ENCODE measurements at places on chromosomes 7 and 10.

- H3K4me3 ChIP-seq: no peak overlapping the region
- no peak overlapping the region for H3K27ac ChIP-seq
- H3K36me3 ChIP-seq: no peaks in the 10 kb centered on the region
- H3K4me1 ChIP-seq: no peaks in the 10 kb centered on the region
- H3K27me3 ChIP-seq: no peaks in the 10 kb centered on the region
Observed at GRCh38 chr7:13834328-13834761, 155.1 kb downstream of the ETV1 start.

DNA sequence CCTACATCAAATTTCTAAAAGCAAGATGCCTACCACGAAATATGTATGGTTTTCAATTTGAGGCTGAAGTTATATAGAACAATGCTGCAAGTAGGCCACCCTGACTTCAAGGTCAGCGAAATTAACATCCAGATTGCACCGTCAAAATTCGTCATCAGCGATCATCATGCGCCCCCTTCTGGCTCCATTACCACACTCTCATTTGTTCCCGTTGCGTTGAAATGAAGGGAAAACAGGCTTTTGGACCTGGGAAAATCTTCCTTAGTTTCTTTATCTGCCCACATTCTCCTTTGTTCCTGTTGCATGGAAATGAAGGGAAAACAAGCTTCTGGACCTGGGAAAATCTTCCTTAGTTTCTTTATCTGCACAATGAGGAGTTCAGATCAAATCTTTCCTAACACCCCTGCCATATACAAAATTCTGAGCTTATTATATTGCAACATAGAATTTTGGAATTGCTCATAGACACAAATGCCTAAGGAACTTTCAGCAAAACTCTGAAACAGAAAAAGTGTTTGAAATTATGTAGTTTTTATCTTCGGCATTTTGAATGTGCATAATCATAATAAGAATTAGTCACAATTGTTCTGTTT is 98.2 kb upstream of the PRKCQ start:
- H3K4me1 ChIP-seq: peaks cover 3% of the 10 kb centered on the region
- peak; percentile 69 for DNase-seq
- H3K4me3 ChIP-seq: no peak overlapping the region
- H3K36me3 ChIP-seq: no peaks in the 10 kb centered on the region
- H3K27ac ChIP-seq: no peak overlapping the region
- H3K27me3 ChIP-seq: no peaks in the 10 kb centered on the region

DNA sequence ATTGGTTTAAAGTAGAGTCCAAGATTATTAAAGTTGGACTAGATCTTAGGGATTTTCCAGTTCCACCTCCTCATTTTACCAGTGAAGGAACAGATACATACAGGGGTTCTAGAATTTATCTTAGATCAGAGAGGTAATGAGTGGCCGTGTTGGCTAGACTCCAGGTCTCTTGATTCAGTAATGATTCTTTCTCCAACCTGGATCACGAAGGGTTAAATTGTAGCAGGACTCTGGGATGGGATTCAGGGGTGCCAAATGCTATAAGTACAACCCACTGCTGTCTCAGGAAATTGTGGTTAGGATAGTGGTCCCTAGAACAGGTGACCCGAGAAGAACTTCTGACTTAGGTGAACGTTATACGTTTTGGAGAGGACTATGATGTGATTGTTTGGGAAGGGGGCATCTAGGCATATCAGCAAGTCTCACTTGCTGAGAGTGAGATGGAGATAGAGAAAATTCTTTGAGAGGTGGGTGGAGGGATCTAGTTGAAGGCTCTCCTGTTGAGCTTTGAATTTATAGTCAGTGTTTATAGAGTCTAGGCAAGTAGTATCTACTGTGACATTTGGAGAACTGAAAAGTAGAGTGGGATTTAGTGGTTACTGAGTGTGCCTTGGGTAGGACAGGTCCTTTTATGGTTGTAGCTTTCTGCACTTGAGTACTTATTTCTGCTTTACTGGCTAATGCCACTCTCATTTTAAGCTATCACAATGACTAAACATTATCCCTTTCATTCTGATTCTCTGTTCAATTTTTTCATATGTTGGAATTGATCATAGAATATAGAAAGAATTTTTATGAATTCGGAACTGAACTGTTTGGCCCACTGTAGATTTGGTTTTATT is 58.3 kb downstream of the ST7 start:
- H3K27ac ChIP-seq: no peak overlapping the region
- no peaks in the 10 kb centered on the region for H3K36me3 ChIP-seq
- H3K4me3 ChIP-seq: no peak overlapping the region
- peaks cover 13% of the 10 kb centered on the region for H3K4me1 ChIP-seq

GRCh38 chr10:79310200-79310865 is 36.9 kb upstream of the PPIF start:
- peaks cover 71% of the 10 kb centered on the region for H3K36me3 ChIP-seq
- H3K4me1 ChIP-seq: no peaks in the 10 kb centered on the region
- H3K27ac ChIP-seq: no peak overlapping the region

GRCh38 chr10:115936926-115937767 is 335.9 kb downstream of the GFRA1 start:
- no peaks in the 10 kb centered on the region for H3K27me3 ChIP-seq
- H3K4me3 ChIP-seq: no peak overlapping the region
- no peak for DNase-seq
- no peaks in the 10 kb centered on the region for H3K36me3 ChIP-seq

DNA sequence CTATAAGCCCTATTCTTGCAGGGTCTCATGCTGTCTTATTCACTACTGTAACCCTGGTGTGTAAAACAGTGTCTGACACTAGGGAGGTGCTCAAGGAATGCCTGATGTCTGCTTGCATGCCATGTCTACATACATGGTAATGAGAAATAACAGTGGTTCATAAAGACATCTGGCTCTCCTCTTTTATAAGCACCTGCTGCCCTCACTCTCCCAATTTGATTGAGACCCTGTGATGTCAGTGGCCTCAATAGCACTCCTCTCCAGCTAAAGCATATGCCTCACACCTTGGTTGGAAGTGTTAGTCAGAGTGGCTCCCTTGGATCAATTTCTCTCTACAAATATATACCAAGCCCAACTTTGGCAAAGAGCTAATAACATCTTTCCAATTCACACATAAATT is 30.6 kb downstream of the ANK3 start:
- no peak overlapping the region for H3K4me3 ChIP-seq
- H3K27me3 ChIP-seq: no peaks in the 10 kb centered on the region
- no peak overlapping the region for H3K27ac ChIP-seq
- no peaks in the 10 kb centered on the region for H3K36me3 ChIP-seq
- H3K4me1 ChIP-seq: no peaks in the 10 kb centered on the region

DNA sequence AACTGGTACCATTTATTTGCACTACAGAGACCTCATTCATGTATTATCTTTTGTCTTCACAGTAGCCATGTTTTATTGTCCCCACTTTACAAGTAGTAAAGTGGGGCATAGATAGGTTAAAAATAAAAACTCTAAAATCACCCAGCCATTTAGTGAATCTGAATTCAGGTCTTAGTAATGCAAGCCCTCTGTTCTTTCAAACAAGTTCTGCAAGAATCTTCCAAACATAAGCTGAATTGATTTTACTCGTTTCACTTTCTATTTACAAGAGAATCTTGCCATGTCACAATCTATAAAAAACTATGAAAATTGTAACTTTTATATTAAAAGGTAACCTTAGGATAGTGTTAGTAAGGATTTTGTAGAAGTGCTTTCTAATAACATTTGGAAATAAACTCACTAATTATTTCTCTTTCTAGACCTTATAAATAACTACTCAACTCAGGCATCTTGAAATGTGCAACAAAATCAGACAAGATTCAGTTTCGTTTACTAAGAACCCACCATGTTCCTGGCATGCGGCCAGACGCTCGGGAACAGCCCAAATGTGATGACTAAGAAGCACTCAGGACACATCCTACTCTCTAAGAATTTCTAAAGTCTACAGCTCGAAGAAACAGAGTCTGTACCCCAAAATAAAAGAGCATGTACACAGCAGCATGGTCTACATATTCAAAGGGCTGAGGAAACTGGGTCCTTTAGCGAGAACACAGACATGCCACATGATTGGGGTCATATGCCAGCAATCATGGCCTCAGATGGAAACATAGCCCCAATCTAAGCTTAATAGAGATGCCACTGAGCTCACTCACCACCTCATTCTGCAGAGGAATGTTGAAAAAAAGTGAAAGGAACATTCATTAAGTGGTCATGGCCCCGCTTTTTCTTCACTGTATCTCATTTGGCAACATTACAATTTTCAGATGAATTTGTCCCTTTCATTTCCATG is 167.6 kb downstream of the AMPH start:
- peak overlapping the region; percentile 32 for H3K4me3 ChIP-seq
- peaks cover 9% of the 10 kb centered on the region for H3K4me1 ChIP-seq
- H3K27ac ChIP-seq: no peak overlapping the region
- peak; percentile 80 for DNase-seq

GRCh38 chr7:114944745-114945625 is 23.1 kb downstream of the MDFIC start:
- DNase-seq: no peak
- no peak overlapping the region for H3K27ac ChIP-seq
- H3K36me3 ChIP-seq: peaks cover 55% of the 10 kb centered on the region

- H3K36me3 ChIP-seq: no peaks in the 10 kb centered on the region
- H3K4me1 ChIP-seq: no peaks in the 10 kb centered on the region
- no peak overlapping the region for H3K27ac ChIP-seq
- H3K4me3 ChIP-seq: no peak overlapping the region
- no peak for DNase-seq
- no peaks in the 10 kb centered on the region for H3K27me3 ChIP-seq
Observed at GRCh38 chr7:121546632-121547543, 150.8 kb upstream of the FAM3C start.

- no peaks in the 10 kb centered on the region for H3K4me1 ChIP-seq
- no peak overlapping the region for H3K4me3 ChIP-seq
- H3K27me3 ChIP-seq: no peaks in the 10 kb centered on the region
- no peak overlapping the region for H3K27ac ChIP-seq
- H3K36me3 ChIP-seq: no peaks in the 10 kb centered on the region
Observed at GRCh38 chr7:69115788-69116187, 482.5 kb upstream of the AUTS2 start.

- H3K4me3 ChIP-seq: no peak overlapping the region
- no peaks in the 10 kb centered on the region for H3K27me3 ChIP-seq
- H3K36me3 ChIP-seq: no peaks in the 10 kb centered on the region
- H3K27ac ChIP-seq: peak overlapping the region; percentile 64
- no peak for DNase-seq
Observed at GRCh38 chr10:61752111-61753011, 89.6 kb downstream of the CABCOCO1 start.

DNA sequence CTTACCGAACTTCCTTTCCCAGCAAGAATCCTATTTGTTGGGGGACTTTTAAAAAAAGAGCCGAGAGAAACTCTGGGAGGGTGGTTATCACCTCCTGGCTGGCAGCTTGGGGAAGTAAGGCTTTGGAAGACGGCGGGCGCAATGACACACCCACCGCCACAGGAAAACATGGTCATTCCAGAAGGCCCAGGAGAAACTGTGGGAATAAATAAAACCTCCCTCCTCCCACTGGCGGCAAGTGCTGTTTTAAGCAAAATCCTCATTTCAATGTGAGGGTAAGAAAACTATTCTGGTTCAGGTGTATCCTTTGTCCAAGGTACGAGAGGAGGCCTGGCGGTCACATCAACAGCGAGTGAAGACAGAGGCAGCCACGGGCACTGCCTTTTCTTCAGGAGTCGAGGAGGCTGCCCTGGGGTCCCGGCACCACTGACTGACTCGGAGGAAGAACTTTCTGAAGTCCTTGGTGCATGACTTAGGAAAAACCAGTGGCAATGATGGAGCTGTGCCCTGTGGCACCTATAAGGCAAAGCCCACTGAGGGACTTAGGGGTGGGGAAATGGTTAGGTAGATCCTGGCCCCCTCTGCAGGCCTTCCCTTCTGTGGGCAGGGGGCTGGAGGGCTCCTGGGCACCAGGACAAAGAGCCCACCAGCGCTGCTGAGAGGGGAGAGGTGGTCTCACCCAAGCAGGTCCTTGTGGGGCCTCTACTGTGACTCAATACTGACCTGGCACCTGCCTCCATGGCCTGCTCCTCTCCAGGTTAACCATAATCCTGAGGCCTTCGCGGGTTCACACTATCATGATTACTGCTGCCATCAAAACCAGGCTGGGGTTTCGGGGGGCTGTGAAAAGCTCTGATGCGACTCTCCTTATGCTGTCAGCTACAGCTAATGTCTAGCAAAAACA is 21.4 kb downstream of the DNAJB12 start:
- peak overlapping the region; percentile 10 for H3K4me3 ChIP-seq
- H3K27ac ChIP-seq: peak overlapping the region; percentile 100
- H3K27me3 ChIP-seq: no peaks in the 10 kb centered on the region
- DNase-seq: peak; percentile 48
- H3K4me1 ChIP-seq: peaks cover 90% of the 10 kb centered on the region

GRCh38 chr7:65235586-65235985 is 138.1 kb upstream of the ZNF92 start:
- no peaks in the 10 kb centered on the region for H3K36me3 ChIP-seq
- DNase-seq: no peak
- no peak overlapping the region for H3K4me3 ChIP-seq

- H3K36me3 ChIP-seq: no peaks in the 10 kb centered on the region
- H3K4me3 ChIP-seq: no peak overlapping the region
- H3K4me1 ChIP-seq: peaks cover 13% of the 10 kb centered on the region
- no peak for DNase-seq
Observed at GRCh38 chr10:13794992-13795612, 208.3 kb downstream of the PRPF18 start.

DNA sequence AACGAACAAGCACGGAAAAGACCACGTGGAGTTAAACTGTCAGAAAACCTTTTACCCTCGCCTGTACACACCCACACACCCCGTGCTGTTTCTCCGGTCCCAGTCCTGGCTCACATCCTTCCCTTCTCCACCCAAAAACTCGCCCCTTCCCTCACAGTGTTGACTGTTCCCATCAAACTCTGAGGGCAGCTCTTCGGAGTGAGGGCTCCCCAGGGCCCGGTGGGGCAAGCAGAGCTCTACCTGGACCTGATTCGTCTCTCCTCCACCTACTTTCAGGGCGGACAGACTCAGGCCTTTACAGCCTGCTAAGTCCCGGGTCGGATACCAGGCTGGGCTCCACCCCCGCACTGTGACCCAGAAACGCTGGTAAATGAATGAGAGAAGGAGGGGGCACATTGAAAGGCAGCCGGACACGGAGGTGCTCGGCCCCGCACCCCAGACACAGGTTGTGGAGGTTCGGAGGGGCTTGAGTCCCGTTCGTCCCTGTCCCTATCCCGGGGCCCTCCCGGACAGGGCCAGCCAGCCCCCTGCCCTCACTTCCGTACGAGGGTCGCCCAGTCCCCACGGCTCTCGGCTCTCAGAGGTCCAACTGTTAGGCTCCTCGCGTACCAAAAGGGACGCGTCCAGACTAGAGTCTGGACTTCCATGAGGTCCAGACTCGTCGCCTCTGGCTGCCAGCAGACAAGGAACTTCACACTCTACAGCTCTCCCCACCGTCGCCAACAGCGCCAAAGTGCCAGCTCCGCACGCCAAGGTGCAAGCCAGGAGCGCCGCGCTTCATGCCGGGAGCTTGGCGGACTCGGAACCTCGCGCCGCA is 31.7 kb upstream of the ASL start:
- H3K4me1 ChIP-seq: no peaks in the 10 kb centered on the region
- no peaks in the 10 kb centered on the region for H3K36me3 ChIP-seq
- DNase-seq: no peak

GRCh38 chr10:66717231-66717981 is 208.4 kb upstream of the LRRTM3 start:
- no peak overlapping the region for H3K4me3 ChIP-seq
- DNase-seq: no peak
- H3K27ac ChIP-seq: no peak overlapping the region
- H3K4me1 ChIP-seq: no peaks in the 10 kb centered on the region
